Activated naive CD4-positive, alpha-beta T cell treated with Interleukin-2 at 50 U/mL for 16 hours (primary cell): ENCODE measurements at places on chromosomes 2 and 18.

- DNase-seq: no peak
Measured at GRCh38 chr2:29766191-29766590, 155.2 kb downstream of the ALK start.

DNA sequence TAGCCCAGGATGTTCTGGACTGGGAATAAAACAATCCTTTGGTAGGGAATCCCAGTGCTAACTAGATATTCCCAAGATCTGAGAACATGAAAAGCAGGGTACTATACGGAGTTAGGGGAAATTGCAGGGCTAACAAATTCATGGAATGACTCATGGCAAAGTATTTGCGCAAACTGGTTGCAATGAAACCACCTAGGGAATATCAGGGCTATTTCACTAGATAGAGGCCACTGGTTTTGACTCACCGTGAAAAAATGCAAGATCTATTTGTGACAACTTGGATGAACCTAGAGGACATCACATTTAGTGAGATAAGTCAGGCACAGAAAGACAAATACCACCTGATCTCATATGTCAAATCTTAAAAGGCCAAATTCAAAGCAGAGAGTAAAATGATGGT lies 233.3 kb downstream of the MBD2 start:
- no peak for DNase-seq

GRCh38 chr2:28082131-28082530 lies 191.6 kb downstream of the BABAM2 start:
- no peak for DNase-seq

GRCh38 chr18:73766910-73767515 lies 380.6 kb downstream of the FBXO15 start:
- no peak for DNase-seq

- DNase-seq: no peak
Measured at GRCh38 chr2:30966786-30967185, 159.5 kb upstream of the CAPN13 start.

DNA sequence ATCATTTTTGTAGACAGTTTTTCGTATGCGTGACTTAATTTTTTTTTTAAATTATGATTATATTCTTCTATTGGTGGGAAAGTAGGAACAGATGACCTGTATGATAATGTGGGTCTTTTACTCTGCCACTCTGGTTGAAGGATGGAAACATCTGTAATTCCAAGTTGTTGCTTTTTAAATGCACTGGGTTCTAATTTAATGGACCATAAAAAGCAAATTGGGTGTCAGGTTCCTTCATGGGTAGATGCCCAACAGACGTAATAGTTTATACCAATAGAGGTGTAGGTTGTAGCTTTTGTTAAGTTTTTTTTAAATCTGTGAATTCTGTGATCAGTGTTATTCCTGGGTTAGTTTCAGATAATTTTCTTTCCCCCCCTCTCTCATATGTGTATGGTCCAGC lies 117.6 kb downstream of the MAP4K4 start:
- DNase-seq: no peak

DNA sequence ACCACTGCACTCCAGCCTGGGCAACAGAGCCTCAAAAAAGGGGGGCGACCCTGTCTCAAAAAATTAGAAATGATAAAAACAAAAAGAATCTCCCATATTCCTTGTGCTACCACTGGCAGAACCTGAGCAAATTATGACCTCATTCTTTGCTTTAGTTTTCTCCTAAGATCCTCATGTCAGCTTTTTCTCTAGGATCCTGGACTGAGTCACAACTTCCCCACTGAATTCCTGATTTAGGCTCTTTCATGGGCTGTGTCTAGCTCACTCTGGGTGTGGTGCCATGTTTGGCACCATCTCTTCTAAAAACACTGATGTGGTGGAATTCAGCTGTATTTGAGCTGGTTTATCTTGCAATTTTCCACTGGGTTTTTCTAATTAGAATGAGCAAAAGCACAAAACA lies 37.1 kb downstream of the EXOC6B start:
- DNase-seq: no peak

DNA sequence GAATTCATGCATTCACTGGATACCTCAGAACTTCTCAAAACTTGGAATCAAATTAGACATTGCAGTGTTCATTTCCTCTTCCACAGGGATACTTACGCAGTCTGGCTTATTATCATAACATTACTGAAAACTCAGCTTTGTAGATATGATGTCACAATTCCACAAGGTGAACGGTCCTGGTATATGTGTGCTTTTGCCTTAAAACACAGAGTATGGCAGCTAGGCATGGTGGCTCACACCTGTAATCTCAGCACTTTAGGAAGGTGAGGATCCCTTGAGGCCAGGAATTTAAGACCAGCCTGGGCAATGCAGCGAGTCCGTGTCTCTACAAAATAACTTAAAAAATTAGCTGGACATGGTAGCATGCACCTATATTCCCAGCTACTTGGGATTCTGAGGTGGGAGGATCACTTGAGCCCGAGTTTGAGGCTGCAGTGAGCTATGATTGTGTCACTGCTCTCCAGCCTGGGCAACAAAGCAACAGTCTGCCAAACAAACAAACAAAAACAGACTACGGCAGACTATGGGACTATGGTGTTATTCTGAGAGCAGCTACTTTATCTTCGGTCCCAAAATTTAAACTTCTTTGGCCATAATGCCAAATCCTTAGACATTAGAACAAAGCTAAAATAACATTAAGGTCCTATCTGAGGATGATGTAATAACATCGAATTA lies 1191.9 kb upstream of the SLC39A10 start:
- no peak for DNase-seq

- no peak for DNase-seq
Measured at GRCh38 chr2:175597286-175597685, 404.8 kb downstream of the LNPK start.

DNA sequence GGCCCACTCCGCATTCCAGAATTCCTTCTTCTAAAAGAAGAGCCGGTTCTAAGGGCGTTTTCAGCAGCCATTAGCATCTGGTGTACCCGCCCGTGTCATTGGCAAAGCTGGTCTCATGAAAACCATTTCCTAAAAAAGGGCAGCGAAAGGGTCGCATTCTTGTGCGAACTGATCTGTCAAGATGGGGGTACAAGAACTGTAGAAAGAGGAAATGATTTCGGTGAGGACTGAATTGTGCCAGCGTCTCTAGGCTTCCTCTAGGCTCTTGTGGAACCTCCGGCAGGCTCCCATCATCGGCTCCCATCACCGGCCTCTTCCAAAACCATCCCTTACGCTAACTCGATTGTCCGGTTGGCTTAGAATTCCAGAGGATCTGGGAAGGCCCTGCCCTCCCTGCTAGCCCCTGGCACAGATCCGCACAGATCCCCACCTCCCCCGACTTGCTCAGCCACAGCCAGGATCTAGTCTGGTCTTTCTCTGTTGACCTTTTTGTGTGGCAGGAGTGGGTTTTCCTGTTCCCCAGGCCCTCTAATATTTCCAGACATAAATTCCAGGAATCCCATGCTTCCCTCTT lies 1.3 kb downstream of the RAB31 start:
- no peak for DNase-seq
